ENCODE measurements at places on chromosomes 13 and 19.
A peak's percentile ranks its signal among the peaks of the same experiment; 100 is the strongest.

DNA sequence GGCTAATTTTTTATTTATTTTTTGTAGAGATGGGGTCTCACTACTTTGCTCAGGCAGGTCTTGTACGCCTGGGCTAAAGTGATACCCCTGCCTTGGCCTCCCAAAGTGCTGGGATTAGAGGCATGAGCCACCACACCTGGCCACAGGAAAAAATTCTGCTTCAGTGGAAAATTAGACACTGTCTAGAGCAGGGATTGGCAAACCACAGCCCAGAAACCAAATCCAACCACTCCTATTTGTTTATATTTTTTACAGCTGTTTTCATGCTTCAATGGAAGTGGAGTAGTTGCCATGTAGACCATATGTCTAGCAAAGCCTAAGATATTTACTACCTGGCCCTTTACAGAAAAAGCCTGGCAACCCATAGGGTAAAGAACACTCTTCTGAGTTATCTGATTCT lies 123.7 kb upstream of the MRI1 start:
- DNase-seq: no peak

GRCh38 chr19:17469481-17470067 lies 750 bp upstream of the SLC27A1 start:
- DNase-seq: peak; percentile 79

GRCh38 chr19:45114116-45114515 lies 21.1 kb downstream of the PPP1R37 start:
- DNase-seq: no peak

DNA sequence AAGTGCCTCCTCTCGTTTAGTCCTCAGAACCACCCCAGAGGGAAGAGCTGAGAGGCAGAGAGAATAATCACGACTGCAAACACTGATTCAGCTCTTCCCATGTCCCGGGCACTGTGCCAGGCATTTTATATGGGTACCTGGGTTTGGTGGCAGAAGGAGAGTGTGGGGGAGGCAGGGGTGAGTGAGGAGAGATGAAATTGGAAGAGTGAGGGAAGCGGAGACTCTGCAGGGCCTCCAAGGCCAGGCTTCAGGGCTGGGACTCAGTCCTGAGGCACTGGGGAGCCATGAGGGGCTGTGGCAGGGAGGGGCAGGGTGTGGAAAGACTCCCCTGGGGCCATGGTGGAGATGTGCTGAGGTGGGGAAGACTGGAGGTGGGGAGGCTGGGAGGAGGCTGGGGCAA lies 8.7 kb downstream of the SYNGR4 start:
- no peak for DNase-seq

DNA sequence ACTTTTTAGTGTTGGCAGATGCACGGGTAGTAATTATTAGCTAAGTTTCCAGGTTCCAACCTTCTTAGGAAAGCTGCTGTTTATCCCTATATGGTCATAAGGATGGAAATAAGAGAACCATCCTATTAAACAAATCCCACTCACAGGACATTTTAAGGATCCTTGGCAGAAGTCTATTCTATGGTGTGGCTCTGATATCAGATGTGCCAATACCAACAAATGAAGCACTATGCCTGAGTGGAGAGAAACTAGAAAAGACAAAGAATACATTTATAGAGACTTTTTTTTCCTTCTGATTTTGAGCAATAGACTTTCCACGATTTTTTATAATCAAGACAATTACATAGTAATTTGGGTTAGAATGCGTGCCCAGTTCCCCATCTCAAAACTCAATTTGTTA lies 12.6 kb downstream of the PCDH17 start:
- DNase-seq: no peak
